ENCODE measurements at places on chromosomes 11 and 22.
A peak's percentile ranks its signal among the peaks of the same experiment; 100 is the strongest.

DNA sequence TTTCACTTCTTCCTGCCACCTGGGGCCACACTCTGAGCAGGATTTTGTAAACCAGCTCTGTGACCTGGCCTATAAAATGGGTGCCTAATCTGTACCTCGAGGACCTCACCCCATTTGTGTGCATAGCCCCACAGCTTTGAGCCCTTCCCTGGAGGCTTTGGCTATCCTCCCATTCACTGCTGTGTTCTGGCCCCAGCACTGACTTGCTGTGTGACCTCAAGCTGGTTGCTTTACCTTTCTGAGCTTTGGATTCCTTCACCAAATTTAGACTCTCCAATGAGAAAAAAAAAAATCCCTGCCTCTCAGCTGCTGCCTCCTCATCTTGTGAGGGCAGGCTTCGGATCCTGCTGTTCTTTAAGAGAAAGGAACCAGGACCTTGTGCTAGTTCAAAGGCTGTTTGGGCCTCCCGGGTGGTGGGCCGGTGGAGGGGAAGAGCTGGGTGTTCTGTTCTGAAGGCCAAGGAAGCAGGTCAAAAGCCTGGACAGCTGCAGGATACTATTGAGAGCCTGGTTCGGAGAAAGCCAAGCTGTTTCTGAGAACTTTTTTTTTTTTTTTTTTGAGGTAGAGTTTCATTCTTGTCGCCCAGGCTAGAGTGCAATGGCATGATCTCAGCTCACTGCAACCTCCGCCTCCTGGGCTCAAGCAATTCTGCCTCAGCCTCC, 1.1 kb upstream of the PYGM start:
- no peak for DNase-seq

DNA sequence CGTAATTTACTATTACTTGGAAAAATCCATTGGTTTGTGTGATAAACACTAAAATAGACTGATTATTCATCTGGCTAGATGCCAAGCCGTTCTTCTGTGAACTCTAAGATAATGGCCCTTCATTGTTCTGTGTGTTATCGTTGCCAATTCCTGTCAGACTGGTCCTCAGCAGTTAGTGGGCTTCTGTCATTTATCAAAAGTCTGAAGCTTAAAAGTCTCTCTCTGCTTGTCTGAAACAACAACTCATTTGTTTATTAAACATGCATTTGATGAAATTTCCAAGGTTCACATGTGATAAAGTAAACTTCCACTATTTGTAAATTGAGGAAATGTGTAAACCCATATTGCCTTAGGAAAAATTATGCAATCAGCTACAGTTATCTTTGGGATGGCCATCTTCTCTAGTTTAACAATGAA, 21.1 kb upstream of the RDX start:
- DNase-seq, result no peak

DNA sequence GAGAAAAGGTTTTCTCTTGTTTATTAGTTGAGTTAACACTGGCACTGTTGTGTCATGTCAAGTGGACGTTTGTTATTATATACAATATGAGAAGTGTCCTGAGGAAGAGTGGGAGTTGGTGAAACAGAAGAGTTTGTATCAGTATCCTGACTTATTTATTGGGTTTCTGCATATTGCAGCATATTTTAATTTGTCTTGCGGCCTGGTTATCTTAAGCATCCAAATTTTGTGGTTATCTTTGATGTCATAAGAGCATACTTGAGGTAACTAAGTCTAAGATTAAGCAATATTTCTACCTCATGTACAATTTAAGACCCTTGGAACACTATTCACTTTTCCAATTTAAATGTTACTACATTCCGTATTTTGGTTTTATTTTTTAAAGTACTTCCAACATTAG, 103.5 kb downstream of the DDX10 start:
- peak; percentile 31 for DNase-seq

DNA sequence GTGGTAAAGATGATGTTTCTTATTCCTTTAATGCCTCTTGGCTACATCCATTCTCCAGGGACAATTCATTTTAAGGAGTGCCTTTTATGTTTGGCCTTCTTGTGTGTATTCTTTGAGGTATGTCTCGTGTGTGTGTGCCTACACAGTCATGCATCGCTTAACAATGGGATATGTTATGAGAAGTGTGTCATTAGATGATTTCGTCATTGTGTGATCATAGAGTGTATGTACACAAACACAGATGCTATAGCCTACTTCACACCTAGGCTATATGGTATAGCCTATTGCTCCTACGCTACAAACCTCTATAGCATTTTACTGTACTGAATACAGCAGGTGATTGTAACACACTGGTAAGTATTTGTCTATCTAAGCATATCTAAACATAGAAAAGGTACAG, 23.0 kb downstream of the ZNF202 start:
- DNase-seq, result no peak

GRCh38 chr22:43926349-43926710, 2.7 kb downstream of the PNPLA3 start:
- no peak for DNase-seq

DNA sequence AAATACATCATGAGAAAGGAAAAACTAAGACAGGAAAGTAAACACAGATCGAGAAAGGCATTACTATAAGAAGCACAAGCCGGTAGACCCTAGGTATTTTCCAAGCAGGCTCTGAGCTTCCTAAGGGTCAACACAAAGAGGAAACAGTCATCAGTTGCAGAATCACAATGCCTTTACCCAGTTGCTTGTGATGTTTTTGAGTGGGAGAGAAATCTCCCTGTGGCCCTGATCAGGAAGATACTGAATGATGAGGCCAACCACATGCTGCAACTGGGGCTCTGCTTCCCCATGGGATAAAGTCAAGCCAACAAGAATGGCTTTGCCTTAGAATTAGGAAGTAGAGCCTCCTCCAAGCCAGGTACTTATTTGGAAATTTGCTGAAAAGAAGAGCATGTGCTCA, 132.6 kb downstream of the MICAL2 start:
- no peak for DNase-seq

All from fibroblast of skin of abdomen (primary cell).